ENCODE measurements at places on chromosomes 5 and 9.

DNA sequence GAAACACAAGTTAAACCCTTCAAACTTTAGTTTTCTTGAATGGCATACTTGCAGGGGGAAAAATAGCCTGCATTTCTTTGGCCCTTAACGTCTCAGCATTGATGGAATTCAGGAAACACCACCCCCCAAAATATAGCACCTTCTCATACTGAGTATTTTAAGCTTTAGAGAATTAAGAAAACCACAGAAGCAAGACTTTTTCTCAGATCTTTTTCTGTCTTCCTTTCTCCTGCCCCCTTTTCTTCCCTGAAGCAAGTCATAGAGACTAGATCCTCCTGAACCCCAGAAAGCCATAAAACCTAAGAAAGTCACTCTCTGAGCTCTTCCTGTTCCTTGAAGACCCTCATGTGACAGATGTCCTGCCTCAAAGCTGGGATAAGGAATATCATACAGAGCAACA is 1069.9 kb downstream of the EFNA5 start:
- no peak for DNase-seq

- no peak for DNase-seq
These were observed 68.7 kb downstream of the SHB start for GRCh38 chr9:38000332-38000731.

DNA sequence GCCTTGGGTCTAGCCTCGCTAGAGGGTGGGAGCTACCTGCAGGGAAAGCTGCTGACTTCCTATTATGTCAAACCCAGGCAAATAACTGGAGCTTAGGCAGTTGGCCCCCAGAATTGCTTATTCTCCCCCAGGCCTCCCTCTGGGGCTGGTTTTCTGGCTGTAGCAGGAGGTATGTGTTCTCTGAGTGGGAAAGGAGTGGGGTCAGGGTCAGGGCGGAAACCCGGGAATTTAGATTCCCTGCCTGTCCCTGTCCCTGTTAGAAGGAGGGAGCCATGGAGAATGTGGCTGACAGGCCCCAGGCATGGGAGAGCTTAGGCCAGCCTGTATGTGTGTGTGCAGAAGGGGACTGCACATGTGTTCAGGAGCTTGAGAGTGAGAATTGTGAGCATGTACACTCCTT is 13.6 kb upstream of the CXXC5 start:
- DNase-seq = no peak

DNA sequence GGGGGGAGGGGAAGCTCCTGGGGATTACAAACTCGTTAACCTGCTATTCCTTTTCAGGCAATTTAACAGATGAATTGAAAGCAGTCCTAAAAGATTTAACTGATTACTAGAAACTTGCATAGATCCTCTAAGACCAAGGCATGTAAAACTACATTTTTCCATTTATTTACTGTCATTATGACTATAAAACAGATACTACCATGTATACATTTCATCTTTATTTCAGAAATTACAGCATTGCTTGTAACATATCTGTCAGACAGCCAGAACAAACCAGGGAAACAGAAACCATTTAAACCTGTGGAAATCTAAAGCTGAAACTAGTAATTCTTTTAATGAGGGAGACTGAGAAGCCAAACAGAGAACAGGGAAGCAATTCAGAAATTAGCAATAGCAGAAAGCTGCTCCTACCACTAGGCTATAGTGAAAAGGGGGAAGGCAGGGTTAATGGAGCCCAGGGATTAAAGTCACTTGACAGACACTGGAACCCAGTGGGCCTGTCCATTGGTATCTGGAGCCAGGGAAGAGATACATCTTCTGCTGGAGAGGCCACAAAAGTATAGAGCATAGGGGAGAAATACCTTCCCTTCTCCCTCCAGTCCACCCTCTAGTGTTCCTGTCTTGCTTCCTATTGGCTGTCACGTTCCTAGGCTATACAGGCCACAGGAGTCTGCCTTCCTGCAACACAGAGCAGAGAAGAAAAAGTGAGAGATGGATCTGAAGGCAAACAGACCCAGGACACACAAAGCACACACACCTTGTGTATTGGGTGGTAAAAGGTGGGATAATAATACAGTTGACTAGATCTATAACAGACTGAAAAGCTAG is 33.8 kb downstream of the PDCD1LG2 start:
- no peak for DNase-seq

GRCh38 chr9:21817176-21817575 is 14.7 kb downstream of the MTAP start:
- no peak for DNase-seq

DNA sequence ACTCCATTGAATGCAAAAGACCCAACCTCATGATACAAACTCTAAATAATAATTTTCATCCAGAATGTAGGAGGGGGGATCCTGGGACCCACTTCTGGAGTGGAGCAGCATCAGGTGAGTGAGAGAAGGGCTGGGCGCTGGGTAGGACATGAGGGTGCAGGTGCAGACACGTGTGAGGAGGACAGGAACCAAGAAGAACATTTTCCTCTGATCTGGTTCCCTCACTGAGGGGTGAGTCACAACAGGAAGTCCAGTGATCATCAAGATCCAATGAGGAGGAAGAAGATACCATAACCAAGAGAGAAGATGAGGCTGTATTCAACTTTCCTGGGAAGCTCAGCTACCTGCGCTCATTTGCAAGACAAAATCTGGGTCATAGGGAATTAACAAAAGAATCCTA is 57.4 kb downstream of the SFXN1 start:
- DNase-seq = no peak

- no peak for DNase-seq
These were observed 116.2 kb downstream of the DIRAS2 start for GRCh38 chr9:90526386-90526785.

GRCh38 chr9:123119566-123119965 is 86.1 kb downstream of the GPR21 start:
- DNase-seq = no peak

- no peak for DNase-seq
These were observed 32.4 kb downstream of the LMX1B start for GRCh38 chr9:126646162-126646561.

- DNase-seq = no peak
These were observed 53.7 kb downstream of the RICTOR start for GRCh38 chr5:39020458-39020857.

- no peak for DNase-seq
These were observed 6.8 kb downstream of the AQP3 start for GRCh38 chr9:33440609-33441008.

DNA sequence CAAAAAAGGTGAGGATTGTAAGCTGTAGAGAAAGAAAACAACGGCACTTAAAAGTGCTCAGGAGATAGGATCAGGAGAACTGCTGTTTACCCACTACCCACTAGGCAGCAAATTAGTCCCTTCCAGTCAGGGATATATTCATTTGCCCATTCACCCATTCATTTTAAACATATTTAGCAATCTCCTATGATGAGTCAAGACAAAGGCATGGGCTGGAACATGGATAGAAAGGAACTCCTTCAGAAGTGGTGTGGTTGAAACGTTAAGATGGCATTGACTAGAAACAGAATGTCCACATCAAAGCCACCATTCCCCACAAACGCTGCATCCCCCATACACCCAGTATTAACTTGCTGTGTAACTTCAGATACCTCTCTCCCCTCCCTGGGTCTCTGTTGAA is 225.7 kb downstream of the ASTN2 start:
- DNase-seq = no peak

All from coronary artery (tissue), 2 donors.